RPMI7951 (cell line): ENCODE measurements at places on chromosomes 6 and 20. TPM values are rescaled to one million over a fixed set of nuclear protein-coding genes. Genes with fewer than 3 reads are reported as not detected.

- DNase-seq: no peak
These were observed 212.1 kb upstream of the SOX4 start for GRCh38 chr6:21381331-21381963.

DNA sequence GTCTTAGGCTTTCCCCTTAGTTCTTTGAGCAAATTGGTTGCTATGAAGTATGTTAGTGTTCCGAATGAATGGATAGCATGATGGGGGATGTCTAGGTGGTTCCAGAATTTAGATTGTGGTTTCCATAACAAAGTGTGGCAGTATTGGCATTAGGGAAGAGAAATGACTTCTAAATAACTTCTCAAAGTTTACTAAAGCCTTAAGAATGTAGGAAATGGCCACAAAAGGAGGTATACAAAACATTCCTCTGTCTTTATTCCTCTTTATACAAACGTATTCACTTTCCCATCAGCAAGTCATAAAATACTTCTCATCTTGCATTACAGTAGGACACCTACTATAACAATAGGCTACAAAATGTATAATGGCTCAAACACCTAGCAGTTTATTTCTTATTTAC lies 279.6 kb downstream of the ESR1 start:
- DNase-seq: peak; percentile 33

DNA sequence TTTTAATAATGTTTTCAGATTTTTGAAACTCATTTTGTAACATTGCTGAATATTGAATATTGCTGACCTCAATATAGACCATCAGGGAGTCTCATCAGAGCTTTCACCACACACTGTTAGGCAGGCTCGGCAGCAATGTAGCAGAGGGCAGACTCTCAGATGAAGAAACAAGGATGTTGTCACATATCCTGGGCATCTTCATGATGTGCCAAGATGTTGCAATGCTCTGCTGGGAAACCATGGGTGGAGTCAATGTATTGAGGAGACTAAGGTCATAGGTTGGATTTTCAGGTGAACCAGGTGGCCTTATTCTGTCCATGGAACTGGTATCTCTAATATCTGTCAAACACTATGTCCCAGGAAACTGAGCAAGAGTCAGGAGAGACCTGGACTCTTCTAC lies 27.3 kb downstream of the NR2E1 start:
- no peak for DNase-seq

DNA sequence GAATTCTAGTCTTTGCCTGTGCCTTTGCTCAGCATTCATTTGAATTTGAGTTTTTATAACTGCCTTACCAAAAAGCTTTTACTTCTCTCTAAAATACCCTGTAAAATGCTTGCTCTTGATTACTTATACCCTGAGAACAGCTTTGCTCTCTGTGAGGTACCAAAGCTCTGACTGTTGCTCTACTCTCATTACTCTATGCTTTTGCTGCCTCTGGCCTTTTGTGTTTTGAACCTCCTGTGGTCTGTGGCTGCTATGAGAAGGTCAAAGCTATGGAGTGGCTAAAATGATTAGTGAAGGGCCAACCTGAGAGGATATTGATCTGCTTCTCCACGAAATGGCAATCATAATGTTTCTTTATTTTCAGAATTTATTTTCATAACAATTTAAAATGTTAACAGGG lies 375.6 kb upstream of the IMPG1 start:
- no peak for DNase-seq

NOL4L gene
- total RNA-seq: 8.7 and 11.2 TPM in 2 replicates
